ENCODE measurements at places on chromosomes 2 and 18.

DNA sequence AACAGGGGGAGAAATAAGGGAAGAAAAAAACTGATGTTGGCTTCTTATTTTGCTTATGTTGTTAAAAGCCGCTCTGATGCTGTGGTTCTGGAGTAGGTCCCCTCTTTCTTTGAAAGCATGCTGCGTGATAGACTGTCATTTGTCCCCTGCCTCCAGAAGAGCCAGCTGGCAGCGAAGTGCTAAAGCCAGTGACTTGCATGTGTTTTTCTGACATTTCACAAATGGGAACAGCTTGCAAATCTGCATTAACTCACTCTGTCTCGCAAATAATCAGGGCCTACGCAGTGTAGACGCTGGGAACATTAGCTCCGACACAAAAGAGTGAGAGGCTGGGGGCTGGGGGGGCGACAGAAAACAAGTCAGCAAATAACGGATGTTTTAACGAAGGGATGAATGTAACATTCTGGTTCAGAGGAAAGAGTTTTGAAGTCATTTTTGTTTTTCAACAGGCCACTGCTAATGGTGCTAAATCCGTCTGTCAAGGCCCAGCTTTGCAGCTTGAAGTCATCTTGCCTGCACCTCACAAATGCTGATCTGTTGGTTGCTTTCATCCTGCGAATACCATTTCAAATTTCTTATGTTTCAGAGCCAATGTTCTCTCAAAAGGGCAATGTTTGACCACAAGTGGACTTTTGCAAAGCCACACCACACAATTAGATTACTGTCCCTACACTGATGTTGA, 68.8 kb upstream of the PIK3C3 start:
- DNase-seq = no peak

GRCh38 chr18:45014047-45014501, 333.4 kb downstream of the SETBP1 start:
- DNase-seq = no peak

DNA sequence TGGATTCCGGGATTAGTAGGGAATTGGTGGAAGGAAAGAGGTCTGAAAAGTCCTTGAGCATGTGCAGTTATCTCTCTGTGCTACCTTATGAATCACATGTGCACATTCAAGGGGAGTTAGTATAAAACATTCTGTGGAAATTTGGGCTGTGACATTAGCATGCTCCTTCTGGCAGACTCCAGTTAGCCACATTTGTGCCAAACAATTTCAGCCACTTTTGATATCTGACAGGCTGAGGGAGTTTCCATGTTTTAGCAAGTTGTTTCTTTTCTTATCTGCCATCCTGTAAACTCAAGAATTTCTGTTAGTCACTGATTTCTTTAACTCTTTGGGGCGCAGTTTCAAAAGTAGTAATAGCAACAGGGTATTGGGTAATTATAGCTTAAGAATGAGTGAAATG, 28.3 kb upstream of the GYPC start:
- DNase-seq = no peak

- DNase-seq = no peak
Observed at GRCh38 chr18:76455003-76455676, 39.9 kb downstream of the ZNF516 start.

- no peak for DNase-seq
Observed at GRCh38 chr2:176202491-176202890, 14.0 kb downstream of the HOXD1 start.

DNA sequence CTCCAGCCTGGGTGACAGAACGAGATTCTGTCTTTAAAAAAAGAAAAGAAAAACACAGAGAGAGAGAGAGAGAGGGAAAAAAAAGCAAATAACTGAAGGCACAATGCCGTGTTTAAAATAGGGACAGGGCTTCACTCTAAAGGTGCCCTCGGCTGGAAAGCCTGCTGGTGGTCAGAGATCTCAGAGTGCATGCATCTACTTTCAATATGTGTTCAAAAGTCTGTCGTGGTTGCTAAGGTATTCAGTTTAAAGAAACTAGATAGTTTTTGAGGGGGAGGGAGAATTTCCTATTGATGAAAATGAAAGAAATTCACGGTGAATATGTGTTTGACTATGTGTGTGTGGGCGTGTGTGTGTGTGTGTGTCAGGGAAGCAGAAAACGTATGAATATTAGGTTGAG, 11.0 kb upstream of the CBLN2 start:
- DNase-seq = no peak

- DNase-seq = no peak
Observed at GRCh38 chr2:199798831-199799580, 52.0 kb downstream of the FTCDNL1 start.

- DNase-seq = no peak
Observed at GRCh38 chr2:171521361-171522051, 768 bp upstream of the CYBRD1 start.

DNA sequence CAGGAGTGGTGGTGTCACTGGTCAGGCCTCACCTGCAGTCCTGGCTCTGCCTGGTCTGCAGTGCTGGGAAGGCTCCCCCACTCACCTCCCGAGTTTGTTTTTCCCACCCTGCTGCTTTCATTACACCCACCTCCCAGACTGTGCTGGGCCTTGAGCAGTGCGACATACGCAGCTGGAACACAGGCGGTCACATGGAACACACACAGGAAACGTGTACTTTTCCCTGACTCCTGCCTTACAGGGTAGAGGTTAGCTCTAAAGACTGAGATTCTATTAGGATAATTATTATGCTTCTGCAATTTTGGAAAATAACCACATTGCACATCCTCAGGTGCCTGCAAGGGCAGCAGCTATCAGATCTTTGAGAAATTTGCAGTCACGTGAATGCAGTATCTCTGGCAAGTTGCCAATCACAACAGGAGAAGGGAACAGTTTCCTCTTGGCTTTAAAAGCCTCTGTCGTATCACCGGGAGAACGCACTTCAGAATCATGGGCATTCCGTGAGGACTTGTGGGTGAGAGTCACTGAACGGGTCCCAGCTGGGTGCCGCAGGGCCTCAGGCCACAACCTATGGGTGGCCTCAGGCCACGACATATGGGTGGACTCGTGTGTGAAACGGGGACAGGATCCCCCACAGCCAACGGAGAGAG, 136.5 kb downstream of the ZNF236 start:
- no peak for DNase-seq

GRCh38 chr2:12211326-12212175, 465.1 kb downstream of the LPIN1 start:
- no peak for DNase-seq

DNA sequence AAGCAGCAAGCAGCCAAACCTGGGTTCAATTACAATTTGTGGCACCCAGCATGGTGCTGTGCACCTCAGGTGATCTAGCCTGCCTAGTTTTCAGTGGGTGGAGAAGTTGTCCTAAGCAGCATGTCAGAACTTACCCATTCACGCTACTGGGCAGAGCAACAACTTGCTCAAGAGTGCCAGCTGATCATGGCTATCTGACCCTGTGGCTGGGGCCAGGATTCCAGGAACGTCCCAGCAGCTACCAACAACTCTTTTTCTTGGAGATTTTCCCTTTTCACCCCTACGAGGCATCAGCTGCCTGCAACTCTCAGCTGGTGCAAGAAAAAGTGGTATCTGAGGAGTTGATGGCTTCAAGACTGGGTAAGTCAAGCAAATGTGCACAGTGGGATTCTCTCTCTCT, 83.5 kb downstream of the SH3YL1 start:
- no peak for DNase-seq

- no peak for DNase-seq
Observed at GRCh38 chr18:38651736-38652135, 1086.1 kb upstream of the CELF4 start.

DNA sequence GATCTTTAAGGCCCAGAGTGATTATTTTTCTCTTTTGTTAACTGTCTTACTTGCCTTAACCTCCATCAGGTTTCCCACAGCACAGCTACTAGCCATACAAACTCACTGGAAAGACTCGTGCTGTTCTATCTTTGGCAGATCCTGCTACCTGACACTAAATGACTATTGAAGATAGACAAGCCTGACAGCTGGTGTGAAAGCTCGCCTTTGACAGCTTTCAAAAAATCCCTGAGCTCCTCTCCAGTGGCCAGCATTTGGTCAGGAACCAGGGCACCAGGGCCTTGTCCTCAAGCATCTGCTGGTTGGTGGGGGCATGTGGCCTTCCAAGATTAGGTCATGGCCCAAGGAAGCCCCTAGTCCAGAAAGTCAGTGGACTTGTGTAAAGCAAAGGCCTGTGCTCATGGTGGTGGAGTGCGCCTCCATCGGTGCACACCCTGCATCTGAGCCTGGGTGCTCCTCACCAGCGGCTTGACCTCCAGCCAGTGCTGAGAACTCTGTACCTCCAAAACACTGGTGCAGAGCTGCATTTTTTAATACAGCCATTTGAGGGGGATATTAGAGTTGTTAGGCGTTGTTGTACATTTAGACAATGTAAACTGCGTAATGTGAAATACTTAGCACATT, 158.5 kb downstream of the NCK2 start:
- no peak for DNase-seq

GRCh38 chr2:210310550-210310949, 4.4 kb downstream of the MYL1 start:
- DNase-seq = no peak

DNA sequence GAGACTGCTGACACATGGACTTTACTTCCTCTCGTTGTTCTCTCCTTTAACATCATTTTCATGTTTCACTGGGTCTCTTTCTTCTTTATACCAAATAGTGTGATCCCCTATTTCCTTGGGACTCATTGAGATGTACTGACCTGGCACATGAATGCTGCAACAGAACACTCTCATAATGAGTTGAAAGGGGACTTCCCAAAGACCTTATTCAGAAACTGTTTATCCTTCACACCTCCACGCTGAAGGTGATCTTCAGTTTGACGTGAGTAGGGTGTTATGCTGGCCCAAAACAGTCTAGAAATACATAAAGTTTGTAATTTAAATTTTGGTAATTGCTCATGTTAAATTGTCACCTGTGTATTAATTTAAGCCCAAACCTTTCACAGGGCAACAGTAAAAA, 1096.8 kb upstream of the GYPC start:
- no peak for DNase-seq

DNA sequence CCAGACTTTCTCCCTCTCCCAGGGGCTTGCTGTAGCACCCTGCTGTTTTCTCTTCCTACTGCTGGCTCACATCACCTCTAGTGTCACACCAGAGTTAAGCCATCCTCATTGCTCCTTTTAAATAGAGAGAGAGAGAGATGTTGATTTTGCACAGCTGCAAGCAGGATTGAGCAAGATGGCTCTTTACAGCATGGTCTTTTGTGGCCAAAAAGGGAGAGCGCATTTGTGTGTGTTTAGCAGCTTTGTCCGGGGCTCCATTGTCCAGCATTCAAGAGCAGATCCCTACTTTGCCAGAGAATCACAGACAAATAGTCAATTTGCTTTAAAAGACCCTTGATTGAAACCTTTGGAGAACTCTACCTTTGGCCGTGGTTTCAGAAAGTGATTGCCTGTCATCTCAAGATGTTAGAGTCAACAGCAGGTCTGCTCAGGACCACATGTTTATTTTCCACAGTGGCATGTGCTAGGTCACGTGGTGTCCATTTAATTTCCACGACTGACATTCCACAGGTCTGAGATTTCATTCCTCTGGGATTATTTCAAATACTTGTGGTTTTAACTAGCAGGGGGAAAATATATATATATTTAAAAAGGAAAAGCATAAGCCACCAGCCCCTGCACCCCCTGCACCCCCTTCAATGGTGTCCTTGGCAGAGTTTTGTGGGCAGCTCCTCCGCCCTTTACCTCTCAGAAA, 359.9 kb upstream of the SLC14A2 start:
- DNase-seq = no peak

- DNase-seq = no peak
Observed at GRCh38 chr2:126803434-126803775, 95.3 kb upstream of the TEX51 start.
